ENCODE measurements at places on chromosomes 4 and X.
A peak's percentile ranks its signal among the peaks of the same experiment; 100 is the strongest.

DNA sequence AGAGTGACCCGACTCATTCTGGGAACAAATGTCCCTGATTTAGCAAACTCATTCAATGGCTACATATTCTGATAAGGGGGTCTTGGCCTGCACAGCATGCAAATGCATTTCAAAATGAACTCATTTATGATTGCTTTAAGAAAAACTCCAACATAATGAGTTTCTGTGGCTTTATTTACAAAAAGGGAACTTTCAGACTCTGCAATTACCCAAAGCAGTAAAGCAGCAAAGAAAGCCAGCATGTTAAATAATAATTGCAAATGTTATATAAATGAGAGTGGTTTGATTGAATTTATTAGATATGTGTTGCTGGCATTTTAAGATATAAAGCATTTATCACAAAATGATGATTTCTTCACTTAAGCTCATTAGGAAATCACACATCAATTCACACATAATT, 295.7 kb downstream of the FBXW7 start:
- no peak for DNase-seq

GRCh38 chrX:81979806-81980515, 778.1 kb downstream of the SH3BGRL start:
- no peak for DNase-seq

DNA sequence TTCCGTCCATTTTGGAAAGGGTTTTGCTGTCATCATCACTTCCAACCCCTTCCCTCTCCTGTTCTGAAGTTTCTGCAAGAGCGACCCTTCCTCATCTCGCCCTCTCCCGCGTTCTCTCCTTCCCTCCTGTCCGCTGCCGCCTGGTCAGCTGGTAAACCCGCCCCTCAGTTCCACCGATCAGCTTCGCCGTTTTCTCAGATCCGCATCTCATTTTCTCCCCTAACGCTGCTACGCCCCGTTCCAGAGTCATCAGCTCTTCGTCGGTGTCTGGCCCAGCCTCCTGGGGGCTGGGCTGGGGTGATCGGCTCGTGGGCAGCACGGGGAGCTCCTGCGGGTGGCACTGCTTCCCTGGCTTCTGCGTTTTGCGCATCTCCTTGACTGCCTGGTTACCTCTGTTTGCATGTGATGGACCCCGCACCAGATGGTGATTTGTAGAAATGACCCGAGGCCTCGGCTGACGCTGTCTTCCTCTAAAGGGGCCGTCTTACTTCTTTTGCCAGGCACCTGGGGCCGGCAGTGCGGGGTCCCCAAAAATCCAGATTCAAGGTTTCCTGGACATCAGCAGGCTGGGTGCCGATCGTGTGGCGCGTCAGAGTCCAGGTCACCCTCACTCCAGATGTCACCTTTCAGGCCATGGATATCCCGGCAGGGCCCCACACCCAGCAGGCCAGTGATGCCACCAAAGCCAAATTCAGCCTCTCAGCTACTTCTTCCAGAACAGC, 13.4 kb downstream of the CTBP1 start:
- no peak for DNase-seq

GRCh38 chr4:109624536-109624935, 64.5 kb downstream of the MCUB start:
- no peak for DNase-seq

DNA sequence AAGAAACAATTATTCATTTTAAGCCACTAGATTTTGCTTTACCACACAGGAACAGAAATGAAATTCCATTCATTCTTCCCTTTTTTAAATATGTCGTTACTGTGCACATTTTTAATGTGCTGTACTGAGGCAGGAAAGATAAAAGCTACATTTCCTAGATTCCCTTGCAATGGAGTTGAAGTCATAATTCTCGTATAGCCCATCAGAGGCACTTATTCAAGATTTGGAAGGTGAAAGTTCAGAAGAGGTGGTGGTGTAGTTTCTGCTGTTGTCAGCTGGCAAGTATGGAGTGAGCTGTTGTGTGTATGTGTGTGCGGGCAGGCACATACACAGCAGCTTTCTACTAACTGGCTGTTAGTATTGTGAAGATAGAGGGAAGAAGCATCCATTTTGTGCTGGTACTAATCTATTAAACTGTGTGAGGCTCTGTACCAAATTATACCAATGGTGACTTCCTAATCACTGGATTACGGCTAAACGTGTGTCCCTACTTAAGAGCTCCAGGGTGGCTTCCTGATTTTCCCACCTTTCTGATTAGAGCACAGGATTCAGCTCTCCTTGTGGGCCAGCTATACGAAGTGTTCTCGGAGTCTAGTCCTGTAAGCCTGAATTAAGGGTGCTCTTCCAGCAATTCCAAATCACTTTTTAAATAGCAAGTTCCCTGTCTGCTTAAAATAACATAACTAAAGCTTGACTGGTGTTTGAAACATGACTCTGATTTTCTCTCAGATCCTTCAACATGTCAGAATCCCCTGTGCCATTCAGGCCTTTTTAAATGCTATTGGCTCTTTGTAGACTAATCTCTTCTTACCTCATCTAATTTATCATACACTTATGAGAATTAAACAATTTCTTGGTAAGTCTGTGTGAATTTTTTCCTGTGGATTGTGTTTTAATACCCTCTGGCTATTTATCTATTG, 43.8 kb downstream of the PDS5A start:
- DNase-seq, result no peak

DNA sequence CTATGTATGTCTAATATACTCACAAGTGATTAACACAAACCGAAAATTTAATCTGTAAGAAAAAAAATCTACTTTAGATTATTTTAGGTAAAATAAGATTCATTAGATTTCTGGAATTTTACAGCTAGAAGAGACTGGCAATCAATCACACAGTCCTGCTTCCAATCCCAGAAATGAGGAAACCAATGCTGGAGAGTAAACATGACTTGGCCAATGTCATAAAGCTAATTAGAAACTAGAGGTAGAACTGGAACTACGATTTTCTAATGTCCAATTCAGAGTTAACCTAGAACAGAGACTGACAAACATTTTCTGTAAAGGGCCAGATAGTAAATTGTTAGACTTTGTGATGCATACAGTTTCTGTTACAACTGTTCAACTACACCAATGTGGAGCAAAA, 123.6 kb downstream of the CORIN start:
- no peak for DNase-seq

GRCh38 chr4:34935739-34936138, 1308.6 kb downstream of the ARAP2 start:
- DNase-seq, result no peak

GRCh38 chrX:41001327-41001726, 83.9 kb upstream of the USP9X start:
- no peak for DNase-seq

DNA sequence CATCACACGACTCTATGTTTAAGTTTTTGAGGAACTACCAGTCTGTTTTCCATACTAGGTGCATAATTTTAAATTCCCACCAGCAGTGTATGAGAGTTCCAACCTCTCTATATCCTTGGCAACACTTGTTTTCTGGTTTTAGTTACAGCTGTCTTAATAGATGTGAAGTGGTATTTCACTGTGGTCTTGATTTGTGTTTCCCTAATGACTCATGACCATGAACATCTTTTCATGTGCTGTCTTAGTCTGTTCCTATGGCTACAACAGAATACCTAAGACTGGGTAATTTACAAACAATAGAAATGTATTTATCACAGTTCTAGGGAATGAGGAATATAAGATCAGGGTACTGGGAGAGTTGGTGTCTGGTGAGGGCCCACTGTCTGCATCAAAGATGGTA, 51.5 kb upstream of the GPR78 start:
- DNase-seq, result no peak

- peak; percentile 43 for DNase-seq
Measured at GRCh38 chrX:111837197-111837596, 38.8 kb upstream of the TRPC5OS start.

GRCh38 chr4:145347684-145348083, 134.0 kb upstream of the SMAD1 start:
- DNase-seq, result no peak

GRCh38 chr4:56130606-56131155, 181.9 kb downstream of the CEP135 start:
- DNase-seq, result no peak

GRCh38 chr4:93879919-93880318, 51.4 kb downstream of the ATOH1 start:
- no peak for DNase-seq

- no peak for DNase-seq
Measured at GRCh38 chr4:18961266-18961665, 939.7 kb upstream of the LCORL start.

GRCh38 chr4:83561381-83561780, 25.5 kb downstream of the GPAT3 start:
- no peak for DNase-seq

DNA sequence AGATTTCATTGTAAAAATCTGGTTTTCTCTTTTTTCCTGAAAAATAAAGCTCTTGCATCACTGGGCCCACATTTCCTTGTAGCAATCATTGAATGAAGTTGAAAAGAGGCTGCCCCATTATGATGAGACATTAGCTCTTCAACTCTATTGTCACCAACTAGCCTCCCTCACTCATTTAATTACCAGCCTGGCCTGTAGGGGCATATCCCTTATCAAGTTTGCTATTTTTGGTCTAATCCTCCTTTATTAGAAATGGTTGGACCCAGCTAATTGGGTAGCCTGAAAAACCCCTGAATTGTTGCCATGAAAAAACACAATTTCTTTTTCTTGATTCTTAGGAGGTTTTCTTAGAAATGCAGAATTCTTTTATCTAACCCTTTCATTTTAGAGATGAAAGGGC, 164.6 kb upstream of the CASK start:
- DNase-seq, result no peak
